Tongue (tissue), 3 donors: ENCODE measurements at places on chromosomes 3 and 15. TPM values are rescaled to one million over a fixed set of nuclear protein-coding genes. Genes with fewer than 3 reads are reported as not detected.

Gene EIF1B
- total RNA-seq: 13.8 TPM

Gene UBA7
- 17.4 TPM for total RNA-seq

GRCh38 chr15:48084759-48085590, 35.8 kb upstream of the SLC24A5 start:
- peak; percentile 60 for DNase-seq

DNA sequence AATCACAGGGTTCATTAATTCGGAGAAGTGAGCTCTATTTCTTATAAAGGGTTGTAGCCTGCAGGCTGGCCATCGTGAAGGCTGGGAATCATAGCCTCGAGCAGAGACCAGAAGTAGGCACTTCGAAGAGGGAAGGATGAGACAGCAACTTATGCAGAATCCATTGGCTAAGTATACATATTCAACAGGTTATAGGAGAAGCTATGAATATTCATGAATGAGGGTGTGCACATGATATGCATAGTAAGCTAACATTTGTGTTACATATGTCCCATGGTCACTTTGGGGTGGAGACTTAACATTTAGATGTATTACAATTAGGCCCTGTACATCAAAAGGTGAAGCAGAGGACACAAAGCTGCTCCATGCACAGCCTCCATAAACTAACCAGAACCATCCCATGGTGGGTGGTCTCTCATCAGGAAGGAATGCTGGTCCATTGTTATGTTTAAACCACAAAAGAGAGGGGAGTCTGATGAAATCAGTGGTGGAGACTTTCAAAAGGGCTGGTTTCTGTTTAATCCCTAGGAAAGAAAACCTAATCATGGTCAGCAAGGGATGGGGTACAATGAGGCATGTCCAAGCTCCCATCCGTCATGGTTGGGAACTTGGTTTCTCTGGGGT, 80.8 kb upstream of the FHIT start:
- no peak for DNase-seq

GRCh38 chr3:189822726-189823125, 191.5 kb downstream of the TP63 start:
- DNase-seq: no peak

- DNase-seq: no peak
These were observed 28.0 kb downstream of the RFTN1 start for GRCh38 chr3:16485395-16485992.
